Pancreas (tissue), 10 donors: ENCODE measurements at places on chromosomes 16 and 17.

DNA sequence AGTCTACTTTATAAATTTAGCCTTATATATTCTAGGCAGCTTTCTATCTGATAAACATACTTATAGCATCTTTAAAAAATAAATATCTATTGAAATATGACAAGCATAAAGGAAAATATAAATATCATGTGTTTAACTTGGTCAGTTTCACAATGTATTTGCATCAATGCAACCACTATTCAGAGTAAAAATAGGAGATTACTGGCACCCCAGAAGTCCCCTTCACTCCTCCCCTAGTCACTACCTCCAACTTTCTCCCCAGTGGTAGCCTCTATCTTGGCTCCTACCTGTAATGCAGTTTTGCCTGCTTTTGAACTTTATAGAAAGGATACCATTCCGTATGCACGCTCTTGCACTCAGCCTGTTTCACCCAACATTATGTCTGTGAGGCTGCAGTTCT lies 3.2 kb upstream of the NOD2 start:
- DNase-seq: no peak

GRCh38 chr16:17224879-17225281 lies 245.9 kb downstream of the XYLT1 start:
- DNase-seq: no peak

- DNase-seq: peak; percentile 56
Measured at GRCh38 chr17:36072431-36073121, 8.5 kb downstream of the CCL18 start.

DNA sequence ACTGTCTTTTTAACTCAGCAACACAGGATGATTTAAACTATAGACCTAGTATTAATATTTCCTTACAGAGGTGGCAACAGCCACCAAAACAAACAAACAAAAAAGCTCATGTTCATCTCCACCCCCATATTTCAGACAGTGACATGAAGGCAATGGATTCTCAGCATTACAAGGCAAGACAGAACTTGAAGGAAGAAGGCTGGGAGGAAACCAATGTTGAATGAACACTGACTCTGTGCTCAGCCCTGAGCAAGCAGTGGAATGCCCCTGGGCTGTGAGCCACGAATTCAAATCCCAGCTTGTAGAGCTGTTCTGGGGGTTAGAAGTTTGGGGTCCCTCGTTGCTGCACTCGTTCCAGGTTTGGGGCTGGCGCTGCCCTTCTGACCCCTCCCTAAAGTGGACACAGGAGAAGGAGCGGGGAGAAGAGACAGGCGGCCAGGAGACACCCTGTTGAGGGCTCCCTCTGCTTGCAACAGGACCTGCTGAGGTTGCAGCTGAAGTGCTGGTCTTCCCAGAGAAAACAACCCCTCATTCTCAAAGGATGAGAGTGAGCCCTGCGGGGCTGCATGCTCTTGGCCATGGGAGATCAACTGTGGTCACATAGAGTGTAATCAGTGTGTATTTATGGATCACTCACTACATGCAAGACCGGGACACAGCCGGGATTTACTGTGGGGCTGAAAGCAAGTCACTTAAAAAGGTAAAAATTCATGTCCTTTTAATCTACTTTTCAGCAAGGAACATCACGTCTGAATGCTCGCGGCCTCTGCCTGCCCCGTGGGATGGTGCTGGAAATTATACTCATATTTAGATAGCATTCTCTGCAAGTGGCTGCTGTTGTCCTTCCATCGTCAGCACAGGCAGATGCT lies 34.3 kb downstream of the MYH3 start:
- no peak for DNase-seq

DNA sequence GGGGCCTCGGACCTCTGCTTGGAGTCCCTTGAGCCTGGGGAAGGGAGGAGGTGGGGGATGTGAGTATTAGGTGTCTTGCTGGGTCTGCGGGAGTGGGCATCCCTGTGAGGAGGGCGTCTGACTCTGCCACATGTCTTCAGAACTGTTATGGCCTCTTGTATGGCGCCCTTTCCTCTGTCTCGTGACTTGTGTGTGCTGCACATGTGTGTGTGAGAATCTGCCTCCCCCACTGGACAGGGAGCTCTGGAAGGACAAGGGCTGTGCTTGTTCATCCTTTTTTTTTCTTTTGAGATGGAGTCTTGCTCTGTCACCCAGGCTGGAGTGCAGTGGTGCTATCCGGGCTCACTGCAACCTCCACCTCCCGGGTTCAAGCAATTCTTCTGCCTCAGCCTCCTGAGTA lies 33.4 kb downstream of the ARHGAP23 start:
- DNase-seq: no peak

- peak; percentile 72 for DNase-seq
Measured at GRCh38 chr17:44522883-44523671, 19.9 kb upstream of the GPATCH8 start.

- DNase-seq: no peak
Measured at GRCh38 chr17:8041979-8042378, 3.1 kb downstream of the ALOX15B start.

DNA sequence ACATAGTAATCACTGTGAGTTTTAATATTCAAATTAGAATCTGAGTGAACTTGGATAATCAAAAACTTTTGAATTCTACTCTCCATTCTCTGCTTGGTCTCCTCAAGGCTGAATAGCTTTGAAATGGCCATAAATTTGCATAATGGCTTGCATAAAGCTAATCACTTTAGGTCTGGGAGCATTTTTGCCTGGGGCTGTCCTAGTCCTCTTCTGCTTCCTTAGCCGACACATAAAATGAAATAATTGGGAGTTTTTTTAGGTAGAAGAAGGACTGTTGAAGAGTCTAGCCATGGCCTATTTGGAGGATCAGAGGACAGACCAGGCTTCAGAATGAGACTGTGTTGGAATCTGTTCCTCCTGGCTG lies 91.4 kb upstream of the EEF2KMT start:
- no peak for DNase-seq

- DNase-seq: peak; percentile 42
Measured at GRCh38 chr17:75996665-75997590, 3.7 kb upstream of the CDK3 start.

DNA sequence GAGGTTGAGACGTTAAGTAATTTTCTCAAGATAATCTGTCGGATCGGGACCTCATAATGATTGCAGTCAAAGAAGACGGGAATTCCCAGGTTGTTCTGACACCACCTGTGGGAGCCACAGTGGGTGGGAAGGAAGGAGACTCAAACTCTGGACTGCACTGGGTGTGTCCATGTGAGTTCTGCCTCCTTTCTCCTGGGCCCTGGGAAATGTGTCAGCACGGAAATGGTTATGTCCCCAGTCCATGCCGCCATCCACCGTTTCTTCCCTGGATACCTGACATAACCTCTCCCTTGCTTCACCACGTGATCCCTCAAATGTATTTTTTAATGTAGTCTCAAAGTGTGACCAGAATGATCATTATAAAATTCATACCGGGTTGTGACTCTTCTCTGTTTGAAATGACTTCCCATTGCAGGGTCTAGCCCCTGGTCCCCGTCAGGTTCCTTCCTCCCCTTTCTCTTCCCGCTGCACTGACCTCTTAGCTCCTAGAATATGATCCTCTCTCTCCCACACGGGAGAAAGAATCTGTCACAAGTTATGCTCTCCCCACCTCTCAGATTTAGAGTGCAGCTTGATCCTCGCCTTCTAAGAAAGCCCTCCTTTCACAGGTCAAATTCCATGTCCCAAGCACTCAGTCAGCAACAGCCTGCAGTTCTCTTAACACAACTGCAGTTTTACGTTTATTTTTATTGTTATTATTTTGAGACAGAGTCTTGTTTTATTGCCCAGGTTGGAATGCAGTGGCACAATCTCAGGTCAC lies 820.0 kb upstream of the EEF2KMT start:
- no peak for DNase-seq

GRCh38 chr17:64148017-64148631 lies 18.2 kb upstream of the ERN1 start:
- no peak for DNase-seq

- DNase-seq: no peak
Measured at GRCh38 chr17:29705386-29705785, 82.7 kb upstream of the CORO6 start.

GRCh38 chr16:88763502-88764053 lies 21.4 kb downstream of the PIEZO1 start:
- peak; percentile 50 for DNase-seq

DNA sequence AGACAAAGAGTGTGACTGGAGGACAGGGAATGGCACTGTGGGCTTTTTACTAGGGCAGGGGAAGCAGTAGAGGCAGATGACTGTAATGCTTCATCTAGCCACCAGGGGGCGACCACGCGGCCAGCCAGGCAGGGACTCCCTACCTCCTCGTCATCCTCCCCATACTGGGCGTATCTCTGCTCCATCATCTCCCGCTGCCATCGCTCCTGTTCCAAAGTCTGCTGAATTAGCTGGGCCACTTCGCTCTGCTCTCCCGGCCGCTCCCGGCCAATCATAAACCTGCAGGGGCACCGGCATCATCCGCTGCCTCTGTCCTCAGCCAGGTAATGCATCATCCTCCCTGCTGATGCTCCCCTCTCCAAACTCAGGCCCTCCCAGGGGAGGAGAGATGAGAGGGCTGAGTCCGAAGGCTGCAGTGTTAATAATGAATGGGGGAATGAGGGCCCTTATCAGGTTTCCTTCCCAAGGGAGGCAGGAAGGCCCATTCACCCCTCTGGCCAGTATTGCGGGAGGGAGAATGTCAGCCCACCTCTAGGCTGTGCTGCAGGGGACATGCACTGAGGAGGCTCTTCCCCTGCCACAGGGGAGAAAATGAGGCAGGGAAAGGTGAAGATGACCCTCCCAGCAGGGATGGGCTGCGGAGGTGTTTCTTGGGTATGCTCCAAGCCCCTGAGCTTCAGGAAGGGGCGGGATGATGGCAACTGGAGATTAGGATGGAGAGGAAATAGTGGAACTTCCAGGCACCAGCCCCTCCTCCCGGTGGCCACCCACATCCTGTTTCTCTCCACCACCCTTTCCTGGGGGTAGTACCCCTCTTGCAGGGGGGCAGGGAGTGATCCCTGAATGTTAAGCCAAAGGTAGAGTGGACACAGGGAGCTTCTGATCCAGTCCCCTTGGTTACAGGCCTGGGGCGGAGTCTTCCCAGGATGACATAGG lies 10.3 kb upstream of the SAMD14 start:
- peak; percentile 88 for DNase-seq

DNA sequence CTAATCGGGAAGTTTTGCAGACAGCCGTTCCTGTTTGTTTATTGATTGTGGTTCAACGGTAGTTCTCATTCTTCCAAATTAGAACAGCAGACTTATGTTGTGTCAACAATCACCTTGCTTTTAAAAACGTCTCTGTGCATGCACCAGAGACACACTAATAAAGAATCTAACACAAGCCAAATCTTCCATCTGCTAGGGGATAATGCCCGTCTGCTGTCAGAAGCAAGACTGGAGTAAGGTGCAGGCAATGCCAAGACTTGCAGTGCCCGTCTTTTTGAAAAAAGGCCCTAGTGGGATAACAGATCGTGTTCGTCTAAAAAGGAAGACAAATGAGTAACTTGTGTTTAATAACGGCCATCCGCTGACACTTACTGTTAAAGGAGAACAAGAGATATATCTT lies 158.4 kb downstream of the KCNJ2 start:
- DNase-seq: no peak

DNA sequence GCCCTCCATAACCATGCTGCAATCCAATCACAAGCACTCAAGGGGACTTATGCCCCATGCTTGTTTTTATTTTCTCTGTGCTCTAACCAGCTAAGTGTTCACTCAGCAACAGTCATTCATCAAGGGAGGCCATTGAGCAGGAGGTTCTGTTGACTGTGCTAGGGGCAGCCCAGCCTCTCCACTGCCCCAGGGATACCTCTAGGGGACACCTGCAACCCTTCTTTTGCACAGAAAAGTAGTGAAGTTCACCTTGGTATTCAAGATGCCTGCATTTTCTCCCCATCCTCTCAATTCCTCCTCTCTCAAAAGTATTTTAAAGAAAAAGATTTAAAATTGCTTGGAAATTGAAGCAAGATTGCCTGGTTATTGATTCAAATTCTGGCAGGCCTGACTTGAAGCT lies 124.7 kb upstream of the GNAO1 start:
- DNase-seq: no peak

GRCh38 chr16:72051818-72052217 lies 2.5 kb upstream of the HP start:
- DNase-seq: no peak

GRCh38 chr17:57966246-57966645 lies 11.0 kb upstream of the CUEDC1 start:
- no peak for DNase-seq

- DNase-seq: peak; percentile 67
Measured at GRCh38 chr17:11240841-11241610, at the start of gene SHISA6. SHISA6 (plus strand) TSS chr17:11241213.

DNA sequence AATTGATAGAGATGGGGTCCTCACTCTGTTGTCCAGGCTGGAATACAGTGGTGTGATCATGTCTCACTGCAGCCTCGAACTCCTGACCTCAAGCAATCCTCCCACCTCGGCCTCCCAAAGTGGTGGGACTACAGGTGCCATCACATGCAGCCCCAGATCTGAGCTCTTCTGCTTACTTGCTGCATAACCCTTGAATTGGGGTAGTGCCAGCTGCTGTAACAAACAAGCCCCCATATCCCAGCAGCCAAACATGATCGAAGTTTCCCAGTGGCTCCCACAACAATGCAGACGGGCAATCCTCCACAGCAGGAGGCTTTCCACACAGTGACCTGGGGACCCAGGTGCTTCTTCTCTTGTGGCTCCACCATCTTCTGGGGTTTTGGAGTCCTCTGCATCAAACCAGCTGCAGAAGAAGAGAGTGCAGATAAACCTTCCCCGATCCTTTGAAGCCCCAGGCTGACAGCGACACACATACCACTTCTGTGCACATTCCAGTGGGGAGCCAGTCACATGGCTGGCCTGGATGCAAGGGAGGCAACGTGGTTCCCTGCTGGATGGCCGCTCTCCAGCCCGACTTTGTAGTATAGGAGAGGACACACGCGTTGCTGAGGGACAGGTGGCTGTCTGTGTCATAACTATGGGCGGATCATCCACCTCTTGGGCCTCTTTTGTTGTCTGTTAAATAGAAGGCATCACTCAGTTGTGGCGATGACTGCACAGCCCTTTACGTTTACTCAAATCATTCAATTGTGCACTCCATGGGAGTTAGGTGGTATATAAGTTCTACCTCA lies 16.7 kb downstream of the SBK1 start:
- DNase-seq: no peak

- peak; percentile 31 for DNase-seq
Measured at GRCh38 chr17:67689534-67690177, 28.1 kb upstream of the NOL11 start.

- DNase-seq: no peak
Measured at GRCh38 chr16:28839899-28840298, 6.2 kb downstream of the TUFM start.
